ENCODE measurements at places on chromosomes 1 and 21.
A peak's percentile ranks its signal among the peaks of the same experiment; 100 is the strongest.

- no peak for DNase-seq
These were observed at the start of gene LDLRAD1 for GRCh38 chr1:54017979-54018378. Gene LDLRAD1, minus strand, starts transcription at chr1:54018186. Its CDS starts 74 bp downstream, at chr1:54018112.

DNA sequence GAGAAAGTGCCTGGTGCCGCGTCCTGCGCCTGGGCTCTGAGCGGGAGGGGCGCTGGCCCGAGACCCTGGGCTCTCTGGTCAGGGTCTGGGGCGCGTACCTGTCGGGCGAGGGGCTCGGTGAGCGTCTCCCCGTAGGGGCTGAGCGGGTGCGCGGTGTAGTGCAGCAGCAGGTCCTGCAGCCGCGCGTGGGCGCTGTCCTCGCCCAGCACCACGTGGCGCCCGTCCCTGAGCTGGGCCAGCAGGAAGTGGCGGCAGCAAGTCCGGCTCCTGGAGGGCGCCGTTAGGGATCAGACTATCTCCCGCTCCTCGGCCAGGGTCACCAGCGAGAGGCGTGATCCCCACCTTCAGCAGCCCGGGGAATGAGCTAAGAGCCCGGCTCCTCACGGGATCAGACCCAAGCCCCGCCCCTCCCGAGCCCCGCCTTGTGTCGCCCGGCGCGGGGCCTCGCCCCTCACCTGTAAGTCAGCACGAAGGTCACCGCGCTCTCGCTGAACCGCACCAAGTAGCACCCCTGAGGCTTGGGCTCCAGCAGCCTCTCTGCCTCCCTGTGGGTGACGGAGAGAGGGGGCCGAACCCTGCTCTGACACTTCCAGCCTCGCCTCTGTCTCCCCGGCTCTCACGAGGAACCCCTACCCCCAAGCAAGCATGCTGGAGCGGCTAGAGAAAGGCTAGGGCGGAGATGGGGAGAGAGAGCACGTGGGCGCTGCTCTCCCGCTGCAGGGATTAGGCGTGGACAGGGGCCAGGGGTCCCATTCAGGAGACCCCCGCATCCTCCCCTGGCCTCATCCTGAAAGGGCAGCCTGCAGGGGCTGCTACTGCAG is 2.7 kb downstream of the SH2D2A start:
- DNase-seq: peak; percentile 59

DNA sequence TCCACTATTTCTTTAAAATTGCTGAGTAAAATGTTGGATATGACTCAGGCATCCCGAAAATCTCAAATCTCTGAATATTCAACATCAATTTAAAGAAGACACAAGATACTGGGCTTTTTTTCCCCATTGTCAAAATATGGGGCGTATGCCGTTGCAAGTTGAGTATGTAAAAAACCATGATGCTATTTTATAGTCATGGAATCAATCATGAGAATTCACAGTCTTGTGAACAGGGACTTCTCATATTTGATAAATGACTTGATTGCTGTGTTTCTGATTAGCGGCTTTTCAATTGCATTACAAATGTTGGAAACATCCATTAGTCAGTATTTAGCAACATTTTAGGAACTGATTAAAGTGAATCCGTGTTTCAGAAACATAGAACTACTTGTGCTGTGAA is 45.3 kb downstream of the SETD4 start:
- DNase-seq: no peak

GRCh38 chr1:228021355-228022030 is 14.7 kb downstream of the WNT3A start:
- no peak for DNase-seq

DNA sequence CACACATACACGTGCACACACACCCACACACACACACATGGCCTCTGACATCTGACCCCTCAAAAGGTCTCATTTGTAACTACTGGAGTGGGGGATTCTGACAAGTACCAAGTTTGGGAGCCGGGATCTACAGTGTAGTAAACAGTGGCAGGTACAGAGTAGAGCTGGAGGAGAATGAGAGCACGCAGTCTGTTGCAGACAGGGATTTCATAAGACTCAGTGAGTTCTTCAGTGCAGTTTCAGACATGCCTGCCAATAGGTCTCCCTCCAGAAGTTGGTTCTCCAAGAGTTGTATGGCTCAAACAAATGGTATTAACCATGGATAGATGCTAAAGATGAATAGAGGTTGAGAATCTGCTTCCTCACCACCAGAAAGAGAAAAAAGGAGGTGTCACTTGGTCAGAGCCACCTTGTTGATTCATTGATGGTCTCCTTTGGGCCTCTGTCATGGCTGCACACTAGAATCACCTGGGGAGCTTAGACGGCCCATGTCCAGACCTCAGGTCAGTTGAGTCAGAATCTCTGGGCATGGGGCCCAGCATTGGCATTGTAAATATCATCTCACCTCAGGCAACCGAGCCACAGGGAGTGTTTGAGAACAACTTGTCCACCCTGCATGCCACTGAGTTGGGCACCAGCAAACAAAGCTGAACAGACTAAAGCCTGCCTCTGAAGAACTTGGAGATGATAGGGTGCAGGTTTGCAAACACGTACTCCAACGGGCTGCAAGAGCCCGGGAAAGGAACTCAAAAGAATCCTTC is 122.1 kb downstream of the EDEM3 start:
- no peak for DNase-seq

DNA sequence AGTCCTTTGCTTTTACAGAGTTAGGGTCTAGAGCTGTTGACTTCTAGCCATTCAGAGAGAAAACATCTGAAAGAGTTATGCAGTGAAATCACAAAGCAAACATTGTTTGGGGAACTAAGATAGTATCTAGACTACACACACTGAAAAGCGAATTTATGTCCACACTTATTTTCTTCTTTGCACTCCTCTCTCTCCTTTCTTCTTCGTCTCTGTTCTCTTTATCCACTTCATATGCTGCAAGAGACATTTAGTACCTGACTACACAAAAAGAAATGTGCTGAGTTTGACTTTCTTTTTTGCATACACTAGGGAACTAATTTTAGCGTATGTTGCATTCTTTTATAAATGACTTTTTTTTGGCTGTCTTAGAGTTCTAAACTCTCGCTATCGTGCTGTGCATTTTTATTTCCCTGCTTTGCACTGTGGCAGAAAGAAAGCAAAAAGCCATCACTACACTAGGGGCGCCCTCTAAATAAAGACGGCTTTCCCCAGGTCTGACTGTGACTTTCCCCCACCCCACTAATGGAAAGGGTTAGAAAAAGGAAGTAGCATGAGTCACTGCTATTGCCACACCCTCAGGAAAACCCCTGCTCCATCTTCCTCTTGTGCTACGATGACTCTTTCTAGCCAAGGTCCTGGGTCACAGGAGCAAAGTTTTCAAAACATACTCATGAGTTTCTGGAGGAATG is 65.7 kb downstream of the MAP3K7CL start:
- DNase-seq: peak; percentile 47

- DNase-seq: no peak
These were observed 177.2 kb upstream of the C8B start for GRCh38 chr1:57142999-57143398.

- DNase-seq: no peak
These were observed 476 bp downstream of the AXDND1 start for GRCh38 chr1:179366093-179366800.

DNA sequence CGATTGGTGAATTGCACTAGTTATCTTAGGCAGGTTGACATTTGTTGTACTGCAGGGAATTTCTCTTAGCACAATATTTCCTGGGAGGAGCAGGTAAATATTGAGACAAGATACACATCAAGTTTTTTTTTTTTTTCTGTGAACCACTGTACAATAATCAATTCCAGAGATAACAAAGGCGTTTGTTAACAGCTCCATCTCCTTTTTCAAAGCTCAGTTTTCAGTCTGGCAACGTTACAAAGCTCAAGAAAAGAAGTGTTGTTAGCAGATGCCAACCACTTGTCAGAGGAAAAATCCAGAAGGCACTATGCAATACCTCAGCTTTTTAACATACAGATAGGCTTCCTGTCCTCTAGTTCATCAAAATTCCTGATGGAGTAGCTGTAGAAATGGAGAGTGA is 40.9 kb upstream of the DAB1 start:
- no peak for DNase-seq

- no peak for DNase-seq
These were observed 17.1 kb upstream of the PRRC2C start for GRCh38 chr1:171468120-171468750.

DNA sequence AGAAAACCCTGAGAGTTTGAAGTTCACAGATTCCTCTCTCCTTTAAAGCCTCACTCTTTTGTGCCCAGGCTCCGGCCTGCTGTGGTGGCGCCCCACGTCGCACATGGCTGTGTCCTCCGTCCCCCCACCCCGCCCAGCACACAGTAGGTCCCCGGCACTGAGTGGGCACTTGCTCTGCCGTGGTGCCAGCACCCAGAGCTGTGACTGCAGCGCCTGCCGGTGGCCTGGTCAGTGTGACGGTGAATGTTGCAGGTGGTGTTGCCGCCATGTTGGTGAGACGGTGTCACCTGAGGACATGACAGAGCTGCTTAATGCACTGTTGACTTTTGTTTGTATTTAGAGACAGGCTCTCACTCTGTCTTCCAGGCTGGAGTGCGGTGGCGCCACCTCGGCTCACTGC is 3.4 kb downstream of the ATAD3C start:
- no peak for DNase-seq

GRCh38 chr1:30990591-30990990 is 74.9 kb downstream of the PUM1 start:
- no peak for DNase-seq

- no peak for DNase-seq
These were observed 5.0 kb upstream of the PMVK start for GRCh38 chr1:154941333-154942013.

DNA sequence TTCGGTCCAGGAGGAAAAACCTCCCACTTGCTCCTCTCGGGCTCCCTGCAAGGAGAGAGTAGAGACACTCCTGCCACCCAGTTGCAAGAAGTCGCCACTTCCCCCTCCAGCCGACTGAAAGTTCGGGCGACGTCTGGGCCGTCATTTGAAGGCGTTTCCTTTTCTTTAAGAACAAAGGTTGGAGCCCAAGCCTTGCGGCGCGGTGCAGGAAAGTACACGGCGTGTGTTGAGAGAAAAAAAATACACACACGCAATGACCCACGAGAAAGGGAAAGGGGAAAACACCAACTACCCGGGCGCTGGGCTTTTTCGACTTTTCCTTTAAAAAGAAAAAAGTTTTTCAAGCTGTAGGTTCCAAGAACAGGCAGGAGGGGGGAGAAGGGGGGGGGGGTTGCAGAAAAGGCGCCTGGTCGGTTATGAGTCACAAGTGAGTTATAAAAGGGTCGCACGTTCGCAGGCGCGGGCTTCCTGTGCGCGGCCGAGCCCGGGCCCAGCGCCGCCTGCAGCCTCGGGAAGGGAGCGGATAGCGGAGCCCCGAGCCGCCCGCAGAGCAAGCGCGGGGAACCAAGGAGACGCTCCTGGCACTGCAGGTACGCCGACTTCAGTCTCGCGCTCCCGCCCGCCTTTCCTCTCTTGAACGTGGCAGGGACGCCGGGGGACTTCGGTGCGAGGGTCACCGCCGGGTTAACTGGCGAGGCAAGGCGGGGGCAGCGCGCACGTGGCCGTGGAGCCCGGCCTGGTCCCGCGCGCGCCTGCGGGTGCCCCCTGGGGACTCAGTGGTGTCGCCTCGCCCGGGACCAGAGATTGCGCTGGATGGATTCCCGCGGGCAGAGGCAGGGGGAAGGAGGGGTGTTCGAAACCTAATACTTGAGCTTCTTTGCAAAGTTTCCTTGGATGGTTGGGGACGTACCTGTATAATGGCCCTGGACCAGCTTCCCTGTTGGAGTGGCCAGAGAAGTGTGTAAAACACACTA is 45.3 kb downstream of the MRPL39 start:
- DNase-seq: peak; percentile 74

GRCh38 chr21:38820471-38821239 is 14.9 kb downstream of the ETS2 start:
- DNase-seq: no peak

- no peak for DNase-seq
These were observed 44.5 kb downstream of the ELAPOR1 start for GRCh38 chr1:109158433-109158832.

DNA sequence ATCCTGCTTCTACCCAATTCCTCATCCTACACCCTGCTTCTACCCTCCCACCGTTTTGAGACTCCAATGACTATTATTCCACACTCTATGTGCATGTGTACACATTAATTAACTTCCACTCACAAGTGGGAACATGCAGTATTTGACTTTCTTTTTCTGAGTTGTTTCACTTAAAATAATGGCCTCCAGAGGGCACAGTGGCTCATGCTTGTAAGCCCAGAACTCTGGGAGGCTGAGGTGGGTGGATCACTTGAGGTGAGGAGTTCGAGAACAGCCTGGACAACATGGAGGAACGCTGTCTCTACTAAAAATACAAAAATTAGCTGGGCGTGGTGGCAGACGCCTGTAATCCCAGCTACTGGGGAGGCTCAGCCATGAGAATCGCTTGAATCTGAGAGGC is 464.8 kb downstream of the PTBP2 start:
- DNase-seq: no peak

- no peak for DNase-seq
These were observed 27.9 kb downstream of the SSBP3 start for GRCh38 chr1:54378157-54378873.

DNA sequence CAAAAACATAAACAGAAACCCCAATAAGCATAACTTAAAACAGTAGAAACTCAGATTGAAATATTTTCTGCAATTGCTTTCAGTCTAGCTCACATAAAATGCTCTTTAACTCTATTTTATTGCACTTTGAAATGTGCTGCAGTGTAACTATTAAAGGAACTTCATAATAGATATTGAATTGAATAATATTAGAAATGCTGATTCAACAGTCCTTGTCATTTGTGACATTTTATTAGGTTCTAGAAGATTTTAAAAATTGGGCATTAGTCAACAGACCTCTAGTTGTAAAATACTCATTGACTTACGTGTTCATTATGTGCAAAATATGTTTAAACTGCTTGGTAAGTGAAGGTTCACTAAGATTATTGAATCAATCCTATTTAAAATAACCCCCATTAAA is 1422.3 kb downstream of the PLA2G4A start:
- no peak for DNase-seq

DNA sequence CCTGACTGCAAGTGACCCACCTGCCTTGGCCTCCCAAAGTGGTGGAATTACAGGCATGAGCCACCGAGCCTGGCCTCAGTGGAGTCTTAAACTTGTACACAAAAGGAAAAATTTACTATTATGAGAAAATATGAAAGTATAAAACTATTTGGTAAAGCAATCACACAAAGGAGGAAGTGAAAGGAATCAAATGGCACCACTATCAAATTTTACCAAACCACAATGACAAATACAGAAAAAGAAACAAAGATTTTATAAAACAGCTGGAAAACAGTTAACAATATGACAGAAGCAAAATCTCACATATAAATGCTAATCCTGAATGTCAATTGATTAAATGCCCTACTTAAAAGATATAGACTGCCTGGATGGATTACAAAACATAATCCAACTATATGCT is 42.1 kb upstream of the NEGR1 start:
- no peak for DNase-seq

DNA sequence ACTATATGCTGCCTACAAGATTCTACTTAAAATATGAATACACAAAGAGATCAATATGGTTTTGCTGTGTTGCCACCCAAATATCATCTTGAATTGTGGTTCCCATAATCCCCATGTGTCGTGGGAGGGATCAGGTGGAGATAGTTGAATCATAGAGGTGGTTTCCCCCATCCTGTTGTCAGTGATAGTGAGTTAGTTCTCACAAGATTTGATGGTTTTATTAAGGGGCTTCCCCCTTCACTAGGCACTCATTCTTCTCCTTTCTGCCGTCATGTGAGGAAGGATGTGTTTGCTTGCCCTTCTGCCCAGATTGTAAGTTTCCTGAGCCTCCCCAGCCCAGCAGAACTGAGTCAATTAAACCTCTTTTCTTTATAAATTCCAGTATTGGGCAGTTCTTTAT is 654.4 kb upstream of the NR5A2 start:
- DNase-seq: no peak

GRCh38 chr1:31798433-31799195 is 17.2 kb downstream of the SPOCD1 start:
- no peak for DNase-seq

- no peak for DNase-seq
These were observed 97.6 kb upstream of the DYNLT5 start for GRCh38 chr1:66654643-66655042.

Data from stimulated activated CD4-positive, alpha-beta T cell treated with anti-CD3 and anti-CD28 coated beads, TNF-alpha, amount 100 ng/mL, for 24 hours (primary cell).